ENCODE measurements at places on chromosomes 1 and 21. TPM values are rescaled to one million over a fixed set of nuclear protein-coding genes. Genes with fewer than 3 reads are reported as not detected.

Gene PIK3C2B
- 3.4 TPM for total RNA-seq

Gene NR0B2
- not detected for total RNA-seq

Gene MROH9
- total RNA-seq, result not detected

Gene MLLT11
- total RNA-seq, result 11.5 TPM

Measured in MG63 (cell line).